ENCODE measurements at places on chromosomes 13 and 19. TPM values are rescaled to one million over a fixed set of nuclear protein-coding genes. Genes with fewer than 3 reads are reported as not detected.

DNA sequence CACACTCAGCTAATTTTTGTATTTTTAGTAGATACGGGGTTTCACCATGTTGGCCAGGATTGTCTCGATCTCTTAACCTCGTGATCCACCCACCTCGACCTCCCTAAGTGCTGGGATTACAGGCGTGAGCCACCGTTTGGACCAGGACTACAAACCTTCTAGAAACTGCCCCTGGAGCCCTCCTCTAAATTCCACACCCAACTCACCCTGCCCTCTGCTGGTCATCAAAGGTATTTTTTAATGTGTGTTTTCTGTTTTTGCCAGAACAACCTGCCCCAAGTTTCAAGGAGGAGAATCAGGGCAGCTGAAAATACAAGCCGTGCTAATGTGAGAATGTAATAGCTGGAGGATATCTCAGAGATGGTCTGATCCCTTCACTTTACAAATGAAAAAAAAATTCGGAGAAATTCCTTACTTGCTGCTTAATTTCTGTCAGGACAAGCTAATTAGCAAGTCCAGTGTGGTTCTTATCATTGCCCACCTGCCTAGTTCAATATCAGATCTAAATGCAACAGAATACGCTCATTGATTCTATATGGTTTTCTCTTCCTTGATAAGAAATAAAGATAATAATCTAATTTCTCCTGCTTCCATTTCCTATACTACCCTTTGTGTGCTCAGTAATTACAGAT is 4.1 kb downstream of the ATP8A2 start:
- peaks cover 29% of the 10 kb centered on the region for H3K27me3 ChIP-seq
- H3K36me3 ChIP-seq, result no peaks in the 10 kb centered on the region
- H3K4me3 ChIP-seq, result no peak overlapping the region
- DNase-seq, result no peak
- peaks cover 9% of the 10 kb centered on the region for H3K4me1 ChIP-seq
- H3K27ac ChIP-seq, result no peak overlapping the region

DNA sequence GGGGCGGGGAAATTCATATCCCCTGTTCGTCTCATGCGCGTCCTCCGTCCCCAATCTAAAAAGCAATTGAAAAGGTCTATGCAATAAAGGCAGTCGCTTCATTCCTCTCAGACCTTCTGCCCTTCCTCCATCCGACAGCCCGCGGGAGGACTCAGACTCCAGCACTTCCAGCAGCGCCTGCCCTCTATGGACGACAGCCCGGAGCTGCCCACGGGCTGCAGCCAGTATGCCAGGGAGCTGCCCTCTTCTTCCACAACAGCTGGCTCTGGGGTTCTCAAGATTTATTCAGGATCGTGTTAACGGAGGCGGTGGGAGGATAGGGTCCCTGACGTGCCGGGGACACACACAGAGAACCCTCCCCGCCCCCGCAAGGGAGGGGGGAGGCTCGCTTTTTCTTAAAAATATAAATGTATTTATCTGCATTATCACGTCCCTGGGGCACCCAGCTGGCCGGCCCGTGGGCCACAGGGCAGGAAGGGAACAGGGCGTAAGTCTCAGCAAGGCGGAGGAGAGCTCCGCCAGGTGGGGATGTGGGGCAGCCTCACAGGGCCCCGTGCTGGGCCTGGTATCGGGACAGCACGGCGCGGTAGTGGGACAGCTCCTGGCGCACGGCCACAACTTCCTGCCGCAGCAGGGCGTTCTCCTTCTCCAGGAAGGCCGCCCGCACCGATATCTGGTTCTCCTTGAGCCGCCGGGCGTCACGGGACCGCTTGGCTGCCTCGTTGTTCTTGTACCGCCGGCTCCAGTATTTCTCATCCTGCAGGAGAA is 6.7 kb downstream of the DBP start:
- peak overlapping the region; percentile 18 for H3K4me3 ChIP-seq
- H3K36me3 ChIP-seq, result no peaks in the 10 kb centered on the region
- peak overlapping the region; percentile 84 for H3K27ac ChIP-seq

CBY2 gene
- total RNA-seq, result not detected

- DNase-seq, result peak; percentile 67
- no peak overlapping the region for H3K4me3 ChIP-seq
- peaks cover 21% of the 10 kb centered on the region for H3K36me3 ChIP-seq
- peak overlapping the region; percentile 66 for H3K27ac ChIP-seq
Measured at GRCh38 chr19:38734176-38734425, 10.2 kb downstream of the CAPN12 start.

ERICH4 gene
- total RNA-seq, result not detected

DNA sequence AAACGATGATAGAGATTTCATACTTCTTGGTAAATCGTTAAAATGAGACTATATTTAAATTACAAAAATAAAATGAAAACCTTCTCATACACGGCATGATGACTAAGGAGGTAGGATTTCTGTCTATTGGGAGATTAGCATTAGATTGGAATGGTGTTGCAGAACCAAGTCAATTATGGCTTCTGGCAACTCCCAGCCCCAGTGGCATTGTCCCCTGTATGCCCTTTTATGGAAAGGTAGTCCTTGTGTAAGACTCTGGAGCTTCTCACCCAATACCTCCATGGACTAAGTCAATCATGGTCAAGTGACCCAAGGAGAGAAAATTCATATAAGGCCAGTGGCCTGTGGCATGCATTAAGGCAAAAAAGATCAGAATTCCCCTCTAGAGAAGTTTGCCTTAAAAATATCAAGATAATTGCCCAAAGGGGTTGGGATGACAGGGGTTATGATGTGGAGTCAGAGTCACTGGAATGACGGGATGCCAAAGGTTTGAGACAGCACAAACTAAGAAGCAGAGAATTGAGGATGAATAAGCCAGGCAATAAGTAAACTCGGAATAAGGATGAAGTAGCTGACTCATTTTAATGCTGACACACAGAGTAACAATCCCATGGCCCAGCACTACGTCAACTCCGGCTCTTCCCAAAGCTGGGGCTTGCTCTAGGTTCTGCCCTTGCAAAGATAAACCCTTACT is 57.8 kb upstream of the POSTN start:
- no peaks in the 10 kb centered on the region for H3K4me1 ChIP-seq
- no peak for DNase-seq
- H3K36me3 ChIP-seq, result no peaks in the 10 kb centered on the region
- no peak overlapping the region for H3K4me3 ChIP-seq
- no peak overlapping the region for H3K27ac ChIP-seq

GRCh38 chr13:42395086-42395821 is 123.3 kb downstream of the AKAP11 start:
- no peak overlapping the region for H3K4me3 ChIP-seq
- H3K4me1 ChIP-seq, result peaks cover 12% of the 10 kb centered on the region
- H3K36me3 ChIP-seq, result no peaks in the 10 kb centered on the region
- H3K27me3 ChIP-seq, result no peaks in the 10 kb centered on the region
- H3K27ac ChIP-seq, result no peak overlapping the region
- no peak for DNase-seq

- no peaks in the 10 kb centered on the region for H3K4me1 ChIP-seq
- H3K27me3 ChIP-seq, result no peaks in the 10 kb centered on the region
- no peak for DNase-seq
- H3K4me3 ChIP-seq, result no peak overlapping the region
- H3K27ac ChIP-seq, result no peak overlapping the region
Measured at GRCh38 chr19:29752450-29753025, 37.5 kb upstream of the C19orf12 start.

PPP2R1A gene
- total RNA-seq, result 127 TPM

Measured in sigmoid colon (tissue), 7 donors.